ENCODE measurements at places on chromosomes 7 and 10. TPM values are rescaled to one million over a fixed set of nuclear protein-coding genes. Genes with fewer than 3 reads are reported as not detected.

DNA sequence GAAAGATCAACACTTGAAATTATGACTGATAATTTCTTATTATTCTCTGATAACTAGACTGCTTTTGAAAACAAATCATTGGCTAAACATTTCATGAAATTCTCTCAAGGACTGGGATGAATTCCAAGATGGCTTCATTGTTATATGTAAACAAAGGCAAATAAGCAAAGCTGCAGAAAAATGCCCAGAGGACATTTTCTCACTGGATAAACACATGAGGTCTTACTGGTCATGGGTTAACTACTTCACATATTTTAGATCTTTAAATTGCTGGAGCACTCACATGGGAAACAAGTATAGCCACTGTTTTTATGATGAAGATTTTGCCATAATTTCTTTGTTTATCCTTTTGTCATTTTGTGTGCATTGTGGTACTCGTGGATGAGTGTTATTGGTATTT is 239.1 kb downstream of the PHF14 start:
- H3K36me3 ChIP-seq: no peaks in the 10 kb centered on the region
- no peak overlapping the region for H3K27ac ChIP-seq
- no peak for DNase-seq
- H3K27me3 ChIP-seq: no peaks in the 10 kb centered on the region

DNA sequence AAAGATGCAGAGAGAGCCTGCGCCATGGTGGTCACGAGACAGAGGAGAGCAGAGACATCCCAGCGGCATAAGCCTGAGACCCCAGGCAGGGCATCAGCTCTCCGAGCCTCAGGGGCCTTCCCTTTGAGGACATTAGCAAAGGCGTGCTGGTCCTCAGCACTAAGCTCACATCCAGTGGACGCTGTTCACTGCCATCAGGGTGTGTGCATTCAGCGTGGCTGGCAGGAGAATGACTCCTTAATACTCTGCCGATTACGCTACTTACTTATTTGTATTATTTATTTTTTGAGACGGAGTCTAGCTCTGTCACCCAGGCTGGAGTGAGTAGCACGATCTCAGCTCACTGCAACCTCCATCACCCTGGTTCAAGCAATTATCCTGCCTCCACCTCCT is 290.2 kb downstream of the KLF6 start:
- DNase-seq: no peak
- no peaks in the 10 kb centered on the region for H3K36me3 ChIP-seq
- peaks cover 52% of the 10 kb centered on the region for H3K4me1 ChIP-seq

GRCh38 chr10:51397695-51398094 is 301.7 kb downstream of the CSTF2T start:
- H3K4me3 ChIP-seq: no peak overlapping the region
- no peaks in the 10 kb centered on the region for H3K36me3 ChIP-seq
- no peak for DNase-seq
- H3K4me1 ChIP-seq: peaks cover 15% of the 10 kb centered on the region

DNA sequence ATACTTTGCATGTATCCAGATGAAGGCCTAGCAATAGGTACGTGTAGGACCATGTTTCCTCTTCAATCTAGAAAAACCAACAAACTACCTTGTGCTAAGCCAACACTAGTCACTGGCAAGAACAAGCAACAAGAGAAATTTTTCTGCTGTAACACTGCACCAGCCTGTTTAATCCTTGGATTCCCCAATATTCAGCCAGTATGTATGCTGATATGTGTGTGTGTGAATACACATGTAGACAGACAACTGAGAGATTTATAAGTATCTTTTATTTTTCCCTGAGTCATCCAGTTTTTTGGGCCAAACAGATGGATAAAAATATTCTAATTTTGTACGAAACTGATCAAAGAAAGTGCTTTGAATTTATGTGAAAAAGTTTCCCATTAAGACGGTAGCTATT is 26.2 kb downstream of the GLI3 start:
- H3K36me3 ChIP-seq: peaks cover 3% of the 10 kb centered on the region
- H3K4me1 ChIP-seq: peaks cover 3% of the 10 kb centered on the region
- no peak overlapping the region for H3K4me3 ChIP-seq
- H3K27ac ChIP-seq: no peak overlapping the region
- DNase-seq: no peak

- H3K4me3 ChIP-seq: no peak overlapping the region
- no peaks in the 10 kb centered on the region for H3K27me3 ChIP-seq
- H3K27ac ChIP-seq: no peak overlapping the region
- no peak for DNase-seq
- peaks cover 12% of the 10 kb centered on the region for H3K36me3 ChIP-seq
Measured at GRCh38 chr10:127344346-127344745, 148.0 kb upstream of the INSYN2A start.

Gene H2BK1
- total RNA-seq: not detected
